ENCODE measurements at places on chromosomes 1 and 21. TPM values are rescaled to one million over a fixed set of nuclear protein-coding genes. Genes with fewer than 3 reads are reported as not detected.
A peak's percentile ranks its signal among the peaks of the same experiment; 100 is the strongest.

HSD3B2 gene
- polyA plus RNA-seq = 0.14 TPM

FCRLB gene
- 0.24 TPM for polyA plus RNA-seq

REG4 gene
- polyA plus RNA-seq = not detected

ANKRD13C gene
- 25.6 TPM for polyA plus RNA-seq

NBPF12 gene
- 20.3 TPM for polyA plus RNA-seq

DNA sequence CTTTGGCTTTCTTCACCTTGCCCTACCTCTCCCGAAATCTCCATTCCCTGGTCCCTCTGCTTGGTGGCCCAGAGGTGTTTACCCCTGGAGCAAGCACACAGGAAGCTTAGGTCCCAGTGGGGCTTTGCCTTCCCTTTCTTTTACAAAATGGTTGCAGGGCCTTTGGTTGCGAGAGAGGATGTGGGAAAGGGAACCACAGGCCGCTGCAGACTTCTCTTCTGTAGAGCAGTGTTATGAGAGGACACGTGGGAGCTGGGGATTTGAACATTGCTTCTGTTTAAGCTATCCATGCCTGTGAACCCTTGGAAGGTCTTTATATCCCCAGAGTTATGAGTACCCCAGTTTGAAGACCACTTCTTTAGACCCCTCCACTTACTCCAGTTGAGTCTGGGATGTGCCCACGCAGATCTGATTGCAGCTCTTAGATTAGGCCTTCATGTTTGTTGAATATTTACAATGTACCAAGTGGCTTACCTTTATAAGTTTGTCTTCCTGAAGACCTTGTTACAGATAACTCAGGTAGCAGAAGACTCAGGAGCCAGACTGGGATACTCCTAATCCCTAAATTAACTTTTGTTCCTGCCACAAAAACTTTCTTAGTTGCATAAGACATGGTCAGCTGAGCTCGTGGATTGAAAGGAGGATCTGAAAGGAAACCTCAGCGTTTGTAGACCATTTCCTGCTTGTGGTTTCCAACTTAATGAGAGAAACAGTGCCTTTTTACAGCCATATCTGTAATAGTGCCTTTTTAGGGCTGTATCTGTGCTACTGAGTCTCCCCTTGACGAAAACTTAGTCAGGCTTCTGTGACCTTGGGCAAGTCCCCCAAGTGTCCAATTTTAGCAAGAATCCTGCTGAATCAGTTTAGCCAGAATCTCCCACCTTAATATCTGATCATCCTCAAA, 21.9 kb upstream of the IVNS1ABP start:
- DNase-seq = no peak

DNA sequence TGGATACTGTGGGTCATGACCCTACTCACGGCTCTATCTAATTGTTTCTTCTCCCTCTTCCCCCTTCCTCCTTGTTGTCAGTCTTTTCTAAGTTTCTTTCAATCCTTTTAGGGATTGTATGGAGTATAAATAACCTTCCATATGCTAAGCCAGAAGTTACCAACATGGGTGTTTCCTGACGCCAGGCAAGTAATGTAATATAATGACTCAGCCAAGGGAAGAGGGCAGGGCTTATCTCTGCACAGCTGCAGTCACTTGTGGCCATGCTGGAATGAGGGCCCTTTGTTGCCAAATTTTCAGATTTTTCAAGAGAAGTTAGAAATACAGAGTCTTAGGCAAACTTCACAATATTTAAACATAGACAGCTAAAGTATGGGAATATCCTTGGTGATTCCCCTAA, 194.6 kb downstream of the ST6GALNAC3 start:
- no peak for DNase-seq

- DNase-seq = no peak
These were observed 210.2 kb upstream of the MAP1LC3C start for GRCh38 chr1:242209063-242209462.

- no peak for DNase-seq
These were observed 34.7 kb downstream of the TUFT1 start for GRCh38 chr1:151574575-151575529.

DNA sequence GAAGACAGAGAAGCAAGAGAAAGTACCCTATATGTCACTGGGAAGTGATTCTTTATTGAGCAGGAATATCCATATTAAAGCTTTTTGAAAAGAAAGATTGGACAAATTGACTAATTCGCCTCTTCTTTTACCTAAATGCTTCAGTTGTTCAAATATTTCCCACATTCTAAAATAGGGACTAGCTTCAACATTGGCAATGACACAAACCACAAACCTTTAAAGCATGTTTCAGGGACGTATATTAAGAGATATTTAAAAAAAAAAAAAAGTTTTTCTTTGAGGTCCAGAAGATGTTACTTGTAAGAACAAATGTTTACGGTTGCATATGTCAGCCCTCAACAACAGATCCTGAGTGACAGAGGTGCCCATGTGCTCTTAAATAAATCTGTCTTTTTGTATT, 235.0 kb upstream of the NFIA start:
- no peak for DNase-seq

DNA sequence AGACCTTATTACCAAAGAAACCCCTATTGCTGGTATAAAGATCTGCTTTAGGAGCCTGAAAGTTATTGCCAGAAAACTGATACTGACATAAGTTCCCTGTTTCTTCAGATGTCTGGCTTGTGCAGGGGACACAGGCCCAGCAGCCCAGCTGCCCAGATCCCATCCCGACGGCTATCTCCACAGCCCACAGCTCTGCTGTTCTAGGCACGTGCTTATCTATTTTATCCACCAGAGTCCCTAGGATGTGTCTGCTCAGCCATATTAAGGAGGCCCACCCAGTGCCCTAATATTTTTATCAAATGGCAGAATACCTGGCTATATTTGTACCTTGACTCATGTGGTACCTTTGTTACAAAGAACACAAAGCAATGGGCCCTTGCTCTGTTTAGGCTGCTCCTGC, 58.9 kb downstream of the DDX20 start:
- DNase-seq = no peak

GRCh38 chr1:21216835-21217811, 40.4 kb upstream of the EIF4G3 start:
- DNase-seq = no peak

DNA sequence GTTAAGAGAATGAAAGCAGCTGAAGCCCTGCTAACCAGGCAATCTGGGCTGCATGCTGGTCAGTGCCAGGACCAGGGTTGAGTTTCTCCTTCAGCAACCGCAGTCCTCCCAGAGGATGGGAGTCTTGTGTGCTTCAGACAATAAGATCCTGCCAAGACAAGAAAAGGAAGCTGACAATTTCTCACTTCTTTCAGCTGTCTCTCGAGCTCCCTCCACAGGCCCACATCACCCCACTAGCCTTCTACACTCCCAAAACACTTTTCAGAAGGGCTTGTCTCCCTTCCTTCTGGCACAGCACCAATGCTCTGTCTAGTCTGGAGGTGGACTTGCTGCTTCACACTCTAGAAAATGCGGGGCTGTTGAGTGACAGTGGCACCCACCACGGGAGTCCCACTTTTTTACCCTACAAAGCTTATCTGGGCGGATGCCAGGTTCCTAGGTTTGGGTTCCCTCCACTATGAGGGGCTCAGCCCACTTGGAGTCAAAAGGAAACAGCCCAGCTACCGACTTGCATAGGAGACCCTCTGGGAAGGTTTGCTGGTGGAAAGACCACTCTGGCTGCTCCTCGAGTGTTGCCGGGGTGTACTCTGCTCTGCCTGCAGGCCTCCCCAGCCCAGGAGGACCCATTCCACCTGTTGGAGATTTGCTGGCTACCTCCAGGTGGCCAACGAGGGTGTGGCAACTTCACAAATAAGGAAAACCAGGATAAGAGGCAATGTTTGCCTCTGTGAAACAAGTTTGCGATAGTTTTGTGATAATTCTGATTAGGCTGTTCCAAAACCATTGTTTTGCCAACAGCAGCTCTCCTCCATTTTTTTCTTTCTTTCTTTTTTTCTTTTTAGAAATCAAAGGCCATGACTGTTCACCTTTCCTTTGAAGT, 68.9 kb downstream of the TENT5C start:
- no peak for DNase-seq

GRCh38 chr1:173715538-173715844, 710 bp downstream of the KLHL20 start:
- no peak for DNase-seq

DNA sequence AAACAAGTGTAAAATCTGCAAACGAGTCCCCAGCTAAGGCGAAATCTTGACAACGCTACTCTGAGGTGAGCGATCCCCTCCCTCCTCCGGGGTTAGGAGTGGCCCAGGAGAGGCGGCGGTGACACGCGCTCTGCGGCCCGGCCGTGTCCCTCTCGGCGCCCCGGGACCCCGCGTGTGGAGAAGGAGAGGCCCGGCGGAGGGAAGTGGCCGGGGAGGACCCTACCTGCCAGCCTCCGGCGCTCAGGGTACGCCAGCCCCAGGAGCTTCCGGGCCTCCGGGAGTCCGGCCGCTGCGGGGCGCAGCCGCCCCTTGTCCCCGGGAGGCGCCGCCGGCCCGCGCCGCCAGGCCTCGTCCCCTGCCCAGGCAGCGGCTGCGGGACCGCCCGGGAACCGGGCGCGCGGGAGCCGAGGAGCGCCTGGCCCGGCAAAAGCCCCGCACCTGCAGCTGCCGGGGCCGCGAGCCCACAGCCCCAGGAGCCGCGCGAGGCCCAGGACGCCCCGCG, 543 bp downstream of the ABCB10 start:
- peak; percentile 13 for DNase-seq

- no peak for DNase-seq
These were observed 49.1 kb downstream of the DDX20 start for GRCh38 chr1:111804776-111805175.

GRCh38 chr1:1357871-1358432, 403 bp downstream of the MXRA8 start:
- peak; percentile 62 for DNase-seq

- DNase-seq = no peak
These were observed 77.4 kb downstream of the NPHP4 start for GRCh38 chr1:5914676-5915365.

- peak; percentile 34 for DNase-seq
These were observed 27.7 kb downstream of the STYXL2 start for GRCh38 chr1:167121375-167122120.

DNA sequence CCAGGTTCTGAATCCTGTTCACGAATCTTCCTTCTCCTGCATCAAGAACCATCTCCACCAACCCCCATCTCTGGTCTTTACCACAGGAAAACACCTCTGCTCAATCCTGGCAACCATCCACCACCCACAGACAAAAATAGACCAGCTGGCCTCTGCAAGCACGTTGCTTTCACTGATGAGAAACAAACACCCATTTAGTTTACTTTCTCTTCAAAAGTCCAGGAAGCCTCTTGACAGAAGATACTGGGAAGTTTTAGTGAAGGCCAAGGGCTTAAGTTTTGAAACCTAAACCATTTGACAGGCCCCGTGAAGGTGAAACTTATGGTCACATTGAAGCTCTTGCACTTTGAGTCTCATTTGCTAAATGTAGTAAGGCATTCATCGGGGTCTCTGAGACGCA, 122.6 kb upstream of the PPP2R5A start:
- DNase-seq = no peak

DNA sequence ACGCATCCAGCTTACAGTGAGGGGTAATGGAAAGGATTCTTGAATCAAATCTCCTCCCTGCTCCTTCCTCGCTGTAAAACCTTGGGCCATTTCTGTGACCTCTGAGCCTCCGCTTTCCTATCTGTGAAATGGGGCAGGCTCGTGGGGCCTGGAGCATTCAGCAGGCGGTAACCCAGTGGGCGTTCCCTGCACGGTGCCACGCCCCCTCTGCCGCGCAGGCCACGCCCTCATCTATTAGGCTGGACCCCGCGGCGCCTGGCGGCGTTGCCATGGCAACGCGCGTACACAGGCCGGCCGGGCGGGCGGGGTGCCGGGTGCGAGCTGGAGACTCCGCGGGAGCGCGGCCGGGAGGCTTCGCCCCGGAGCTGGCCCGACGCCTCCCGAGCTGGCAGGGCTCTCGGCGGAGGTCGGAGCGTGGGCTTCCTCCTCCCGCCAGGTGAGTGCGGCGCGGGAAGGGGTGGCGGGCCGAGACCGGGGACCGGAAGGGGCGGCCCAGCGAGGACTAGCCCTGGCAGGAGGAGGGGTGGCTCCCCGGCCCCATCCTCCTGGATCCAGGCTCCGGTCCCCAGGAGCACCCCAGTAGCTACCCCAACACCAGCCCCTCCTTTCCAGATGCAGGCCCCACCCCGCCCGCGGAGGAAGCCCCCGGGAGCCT, at the start of gene FHAD1:
TSS of gene FHAD1 (plus strand) at position 264 of the 655 bp plus-strand sequence. CDS start 4,562 bp downstream, outside the sequence.
- DNase-seq = peak; percentile 72
